ENCODE measurements at places on chromosomes 11 and 22.

GRCh38 chr11:120912504-120912903 is 111.4 kb upstream of the TBCEL start:
- DNase-seq: peak; percentile 20

DNA sequence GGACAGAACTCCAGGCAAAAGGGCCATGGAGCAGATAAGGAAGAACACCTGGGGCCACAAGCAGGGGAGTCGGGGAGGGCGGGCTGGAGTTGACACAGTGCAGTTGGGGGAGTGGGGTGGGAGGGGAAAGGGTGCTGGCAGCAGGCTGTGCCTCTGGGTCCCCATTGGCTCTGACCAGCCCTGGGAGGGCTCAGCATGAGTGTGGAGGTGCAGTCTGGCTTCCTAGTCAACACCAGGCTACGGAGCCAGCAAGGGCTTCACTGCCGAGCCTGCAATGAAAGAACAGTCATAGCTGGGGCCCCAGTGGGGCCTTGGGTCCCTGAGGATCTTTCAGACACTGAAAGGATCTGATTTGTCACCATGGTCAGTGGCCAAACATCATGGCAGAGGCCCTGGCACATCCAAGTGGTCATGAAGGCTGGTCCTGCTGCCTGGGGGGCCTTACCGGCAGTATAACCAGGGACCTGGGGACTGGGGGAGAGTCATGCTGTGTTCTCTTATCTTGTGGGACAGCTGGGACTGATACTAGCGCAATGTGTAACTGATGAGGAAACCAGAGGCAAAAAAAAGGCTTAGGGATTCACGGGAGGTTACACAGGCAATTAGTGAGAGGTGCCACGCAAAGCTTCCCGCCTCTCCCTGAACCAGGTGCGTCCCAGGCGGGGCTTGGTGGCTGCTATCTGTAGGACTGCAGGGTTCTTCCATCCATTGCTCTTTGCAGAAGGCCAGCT is 11.6 kb downstream of the SLC37A2 start:
- DNase-seq: no peak

DNA sequence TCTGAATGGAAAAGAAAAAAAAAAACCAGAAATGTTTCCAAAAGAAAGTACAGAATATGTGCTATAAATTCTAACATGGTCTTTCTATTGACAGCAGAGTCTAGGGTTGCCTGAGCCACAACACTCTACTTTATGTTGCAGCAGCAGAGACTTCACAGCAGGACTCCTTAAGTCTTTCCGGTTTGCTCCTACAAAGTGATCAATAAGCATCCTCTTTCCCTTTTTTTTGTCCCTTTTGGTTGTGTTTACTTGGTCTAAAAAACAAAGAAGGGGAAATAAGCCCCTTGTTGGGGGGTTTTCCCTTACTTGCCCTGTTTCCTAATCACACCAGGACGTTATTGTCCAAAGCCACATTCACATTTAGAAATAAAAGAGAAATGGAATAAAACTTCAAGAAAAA is 163.1 kb upstream of the MPPED2 start:
- DNase-seq: no peak

GRCh38 chr11:114719562-114719961 is 41.2 kb downstream of the NXPE2 start:
- DNase-seq: no peak

- DNase-seq: no peak
These were observed 50.5 kb downstream of the NNMT start for GRCh38 chr11:114346709-114347141.

GRCh38 chr22:46606886-46607285 is 13.3 kb upstream of the GRAMD4 start:
- DNase-seq: no peak

GRCh38 chr11:42253156-42253555 is 793.7 kb upstream of the LRRC4C start:
- DNase-seq: no peak

DNA sequence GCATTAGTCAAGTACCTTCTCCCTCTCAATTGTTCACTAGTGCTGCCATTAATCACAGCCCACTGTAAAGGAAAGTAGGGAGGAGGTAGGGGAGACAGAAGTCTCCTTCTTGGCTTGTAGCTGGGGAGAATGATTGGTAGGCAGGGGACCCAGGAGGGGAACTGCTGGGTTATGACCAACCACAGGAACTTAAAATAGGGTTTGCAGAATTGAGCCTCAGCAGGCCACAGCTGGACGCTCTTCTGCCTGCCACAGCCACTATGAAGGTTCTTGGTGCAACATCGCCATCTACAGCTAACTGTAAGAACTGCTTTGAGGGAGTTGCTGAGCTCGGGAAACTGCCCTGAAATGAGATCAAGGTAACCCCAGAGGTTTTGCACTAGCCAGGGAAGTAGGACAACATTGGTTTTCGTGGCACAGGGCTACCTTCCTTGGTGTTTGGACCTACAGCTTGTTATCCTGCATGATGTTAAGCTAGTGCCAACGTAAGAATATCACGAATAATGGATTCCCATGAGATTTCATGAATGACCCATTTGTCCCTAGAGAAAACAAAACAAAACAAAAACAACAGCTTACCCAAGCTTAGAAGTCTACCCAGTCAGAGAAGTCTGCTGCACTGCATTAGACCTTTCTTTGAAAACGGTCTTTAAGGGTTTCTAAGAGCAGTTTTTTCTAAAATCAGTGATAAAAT is 787.1 kb upstream of the API5 start:
- DNase-seq: no peak

DNA sequence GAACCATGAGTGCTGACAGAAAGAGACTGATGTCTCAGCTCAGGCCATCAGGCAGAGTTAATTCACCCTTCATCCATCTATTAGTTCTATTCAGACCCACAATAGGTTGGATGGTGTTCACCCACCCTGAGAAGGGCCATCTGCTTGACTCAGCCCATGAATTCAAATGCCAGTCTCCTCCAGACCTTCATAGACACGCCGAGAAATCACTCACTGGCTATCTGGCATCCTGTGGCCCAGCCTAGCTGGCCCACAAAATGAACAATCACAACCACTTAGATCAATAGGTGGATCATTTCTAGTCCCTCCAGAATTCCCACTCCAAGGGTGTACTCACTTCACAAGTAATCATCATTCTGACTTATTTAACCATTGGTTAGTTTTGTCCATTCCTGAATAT is 58.2 kb downstream of the MYEOV start:
- DNase-seq: no peak

GRCh38 chr11:115535781-115536180 is 31.6 kb upstream of the CADM1 start:
- DNase-seq: no peak

GRCh38 chr22:24144778-24145085 is 36.6 kb upstream of the SUSD2 start:
- DNase-seq: no peak

- DNase-seq: no peak
These were observed 101.0 kb downstream of the PDE2A start for GRCh38 chr11:72573072-72573854.

DNA sequence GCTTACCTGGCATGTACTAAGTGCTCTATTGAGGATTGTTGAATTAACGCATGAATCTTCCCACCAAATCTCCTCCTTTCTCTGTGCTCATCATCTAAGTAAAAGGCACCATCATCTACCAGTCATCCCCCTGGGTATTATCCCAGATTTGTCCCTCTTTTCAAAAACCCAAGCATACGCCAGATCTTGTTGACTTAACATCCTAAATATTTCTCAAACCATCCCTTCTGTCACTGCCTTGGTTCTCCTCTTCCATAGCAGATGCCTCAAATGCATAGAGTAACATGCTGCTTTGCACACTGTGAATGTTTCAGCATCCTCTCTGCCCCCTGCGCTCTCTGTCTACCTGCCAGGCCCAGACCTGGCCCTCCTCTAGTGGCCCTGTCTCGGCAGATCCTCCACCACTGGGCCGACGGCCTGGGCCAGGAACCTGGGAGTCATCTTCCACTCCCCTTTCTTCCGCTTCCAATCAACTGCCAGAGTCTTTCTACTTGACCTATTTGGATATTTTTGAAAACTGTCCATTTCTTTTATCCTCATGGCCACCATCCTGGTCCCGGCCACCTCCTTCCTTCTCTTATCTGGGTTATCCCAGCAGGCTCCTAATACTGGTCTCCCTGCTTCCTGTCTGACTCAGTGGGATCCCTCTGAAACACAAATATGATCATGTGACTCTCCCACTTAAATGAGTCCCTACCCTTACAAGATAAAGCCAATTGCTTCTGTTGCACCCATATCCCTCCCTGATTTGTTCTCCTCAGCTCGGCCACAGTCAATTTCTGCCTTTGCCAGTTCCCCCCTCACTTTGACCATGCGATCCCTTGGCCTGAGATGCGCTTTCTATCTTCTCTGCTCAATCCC is 3.4 kb upstream of the TAB1 start:
- no peak for DNase-seq

- DNase-seq: no peak
These were observed 9.8 kb downstream of the KCNJ1 start for GRCh38 chr11:128857341-128857740.

- no peak for DNase-seq
These were observed 6.1 kb downstream of the MRPL11 start for GRCh38 chr11:66432597-66432996.

GRCh38 chr11:119607726-119608125 is 121.3 kb downstream of the NECTIN1 start:
- DNase-seq: no peak

- no peak for DNase-seq
These were observed 581.7 kb upstream of the ARHGAP42 start for GRCh38 chr11:100105255-100105981.

- DNase-seq: no peak
These were observed 10.8 kb upstream of the TPP1 start for GRCh38 chr11:6629892-6630631.

DNA sequence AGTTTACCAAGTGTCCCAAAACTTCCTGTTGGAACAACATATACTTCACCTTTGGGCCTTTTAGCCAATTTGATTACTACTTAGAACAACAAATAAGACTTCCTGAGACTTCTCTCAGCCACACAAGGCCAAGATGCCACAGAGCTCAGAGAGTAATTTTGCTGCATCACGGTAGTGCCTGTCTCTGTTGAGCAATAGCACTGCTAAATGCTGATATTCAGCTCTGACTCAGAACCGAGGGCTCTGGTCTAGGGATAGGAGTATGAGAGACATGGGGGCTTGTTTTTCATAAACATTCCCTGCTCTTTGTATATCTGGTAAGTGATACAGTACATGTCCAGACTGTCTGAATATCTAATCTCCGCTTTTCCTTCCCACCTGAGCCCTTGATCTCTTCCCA is 260.4 kb upstream of the ARHGAP20 start:
- DNase-seq: peak; percentile 54

DNA sequence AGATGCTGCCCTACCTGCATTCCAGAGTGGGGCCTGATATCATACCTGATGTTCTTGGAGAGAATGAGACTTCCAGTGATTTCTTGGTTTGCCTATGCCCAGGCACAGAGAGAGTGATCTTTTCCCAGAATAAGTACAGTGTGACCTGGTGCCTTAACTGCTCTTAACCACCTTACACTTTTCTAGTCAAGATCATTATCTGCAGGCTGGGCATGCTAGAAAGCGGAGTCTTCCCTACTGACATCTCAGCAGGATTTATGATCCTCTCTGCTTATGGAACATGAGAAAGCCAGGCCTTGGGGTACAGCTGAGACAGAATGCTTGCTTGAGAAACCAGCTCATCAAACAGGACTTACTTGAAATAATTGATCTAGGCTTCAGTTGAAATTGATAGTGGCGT is 53.1 kb downstream of the APIP start:
- no peak for DNase-seq

DNA sequence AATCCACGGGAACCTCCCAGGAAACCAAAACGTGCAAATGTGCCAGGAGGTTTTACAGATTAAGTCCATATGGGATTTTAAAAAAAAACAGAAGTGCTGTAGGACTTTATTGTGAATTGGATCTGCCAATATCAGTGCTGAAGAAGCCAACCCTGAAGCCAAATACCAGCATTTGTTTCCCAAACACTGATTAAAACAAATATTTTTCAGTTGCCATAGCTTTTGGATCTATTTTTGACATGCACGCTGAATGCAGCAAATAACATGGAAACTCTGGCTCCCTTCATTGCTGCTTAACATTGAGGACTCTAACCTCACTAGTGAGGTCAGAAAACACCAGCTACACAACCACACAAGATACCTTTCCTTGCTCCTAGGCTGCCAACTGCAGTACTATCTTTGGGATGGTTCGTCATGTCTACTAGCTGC is 28.4 kb upstream of the SIK2 start:
- no peak for DNase-seq

GRCh38 chr11:77602381-77603088 is 12.8 kb downstream of the AQP11 start:
- DNase-seq: peak; percentile 64

- DNase-seq: no peak
These were observed 67.0 kb downstream of the IGLL5 start for GRCh38 chr22:22954656-22955055.

DNA sequence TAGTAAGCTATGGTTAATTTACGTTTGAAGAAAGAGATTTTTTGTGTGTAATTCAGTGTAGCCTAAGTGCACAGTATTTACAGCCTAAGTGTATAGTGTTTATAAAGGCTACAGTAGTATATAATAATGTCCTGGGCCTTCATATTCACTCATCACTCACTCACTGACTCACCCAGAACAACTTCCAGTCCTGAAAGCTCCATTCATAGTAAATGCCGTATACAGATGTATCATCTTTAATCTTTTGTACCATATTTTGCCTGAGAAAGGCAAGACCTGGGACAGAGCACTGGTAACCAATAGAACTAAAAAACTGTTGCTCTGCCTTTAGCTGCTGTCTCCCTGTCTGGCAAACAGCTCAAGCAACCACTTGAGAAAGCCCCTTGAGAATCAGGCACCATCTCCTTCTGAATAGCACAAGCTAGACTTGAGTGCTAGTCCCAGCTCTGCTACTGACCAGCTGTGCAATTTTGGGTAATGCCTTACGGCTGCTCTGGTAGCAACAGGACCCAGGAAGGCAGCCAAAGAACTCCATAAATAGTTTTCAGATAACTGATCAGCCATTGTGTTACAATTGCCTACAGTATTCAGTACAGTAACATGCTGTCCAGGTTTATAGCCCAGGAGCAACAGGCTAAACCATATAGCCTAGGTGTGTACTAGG is 131.3 kb downstream of the KCNC1 start:
- DNase-seq: no peak

- DNase-seq: no peak
These were observed 4.5 kb downstream of the GSTT2 start for GRCh38 chr22:23984430-23984829.

GRCh38 chr11:113281052-113281725 is 33.2 kb upstream of the TTC12 start:
- DNase-seq: no peak

- DNase-seq: no peak
These were observed 5.0 kb upstream of the ROBO4 start for GRCh38 chr11:124902616-124903015.

- no peak for DNase-seq
These were observed 3.0 kb upstream of the SCUBE2 start for GRCh38 chr11:9094420-9094819.

- DNase-seq: peak; percentile 25
These were observed 556.6 kb downstream of the MIAT start for GRCh38 chr22:27213766-27214581.

DNA sequence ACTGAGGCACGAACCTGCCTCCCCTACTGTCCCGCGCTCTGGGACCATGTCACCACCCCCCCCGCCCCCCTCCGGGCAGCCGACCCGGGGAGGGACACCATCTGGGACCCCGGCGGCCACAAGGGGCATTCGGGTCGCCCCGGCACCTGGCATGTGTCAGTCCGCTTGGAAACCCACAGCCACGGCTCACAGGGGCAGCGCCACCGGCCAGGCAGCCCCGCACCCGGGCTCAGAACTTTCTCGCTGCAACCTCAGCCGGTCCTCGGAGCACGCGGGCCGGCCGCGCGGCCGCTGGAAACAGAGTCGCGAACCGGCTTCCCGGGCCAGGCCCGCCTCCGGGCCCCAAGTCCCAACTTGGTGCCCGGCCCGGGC is 159.9 kb upstream of the GRK3 start:
- DNase-seq: no peak
